Muscle of leg (tissue), 16 donors: ENCODE measurements at places on chromosomes 13 and 19. TPM values are rescaled to one million over a fixed set of nuclear protein-coding genes. Genes with fewer than 3 reads are reported as not detected.

- H3K27ac ChIP-seq: no peak overlapping the region
- H3K4me1 ChIP-seq: peaks cover 7% of the 10 kb centered on the region
- no peaks in the 10 kb centered on the region for H3K27me3 ChIP-seq
- peak; percentile 50 for DNase-seq
- H3K4me3 ChIP-seq: no peak overlapping the region
Observed at GRCh38 chr13:76762721-76763120, 123.5 kb downstream of the KCTD12 start.

Gene CATSPERD
- not detected for total RNA-seq

DNA sequence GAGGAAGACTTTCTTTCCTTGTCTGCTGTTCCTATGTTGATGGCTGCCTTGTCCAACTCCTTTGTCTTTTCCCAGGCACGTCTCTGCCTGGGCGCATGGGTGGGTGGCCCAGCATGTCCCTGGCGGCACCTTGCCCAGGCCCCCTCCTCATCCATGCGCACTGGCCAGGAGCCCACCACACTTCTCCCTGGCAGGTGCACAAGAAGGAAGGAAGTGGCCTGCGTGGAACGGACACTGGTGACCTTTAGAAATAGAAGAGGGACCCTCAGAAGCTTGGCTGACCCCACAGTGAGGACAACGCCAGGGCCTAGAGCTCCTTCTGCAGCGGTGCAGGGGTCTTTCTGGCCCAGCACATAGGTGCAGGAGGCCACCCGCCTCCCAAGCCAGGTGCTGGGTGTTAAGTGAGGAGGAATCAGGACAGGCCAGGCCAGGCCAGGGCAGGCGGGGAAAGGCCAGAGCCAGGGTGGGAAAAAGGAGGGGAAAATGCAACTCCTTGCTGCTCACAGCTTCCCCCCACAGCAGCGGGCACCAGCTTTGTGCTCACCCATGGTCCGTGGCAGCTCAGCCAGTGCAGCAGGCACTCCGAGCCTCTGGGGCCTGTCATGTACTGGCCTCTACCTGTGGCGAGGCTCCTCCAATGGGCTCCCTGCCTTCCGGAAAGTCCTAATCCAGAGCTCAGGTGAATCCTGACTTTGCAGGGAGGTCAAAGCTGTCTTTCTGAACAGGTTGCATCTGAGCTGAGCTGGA is 104.0 kb downstream of the SOX1 start:
- no peaks in the 10 kb centered on the region for H3K4me1 ChIP-seq
- peaks cover 16% of the 10 kb centered on the region for H3K27me3 ChIP-seq
- H3K27ac ChIP-seq: no peak overlapping the region
- no peak overlapping the region for H3K4me3 ChIP-seq

- H3K36me3 ChIP-seq: no peaks in the 10 kb centered on the region
- DNase-seq: no peak
- H3K4me3 ChIP-seq: no peak overlapping the region
- no peaks in the 10 kb centered on the region for H3K27me3 ChIP-seq
- H3K27ac ChIP-seq: no peak overlapping the region
Observed at GRCh38 chr13:76023652-76024051, 387.5 kb downstream of the LMO7 start.

GRCh38 chr19:2478278-2478755 is 2.4 kb downstream of the GADD45B start:
- H3K4me1 ChIP-seq: peaks cover 45% of the 10 kb centered on the region
- peak overlapping the region; percentile 95 for H3K4me3 ChIP-seq
- H3K27ac ChIP-seq: peak overlapping the region; percentile 71
- DNase-seq: peak; percentile 51
- peaks cover 44% of the 10 kb centered on the region for H3K27me3 ChIP-seq
- H3K36me3 ChIP-seq: no peaks in the 10 kb centered on the region

DNA sequence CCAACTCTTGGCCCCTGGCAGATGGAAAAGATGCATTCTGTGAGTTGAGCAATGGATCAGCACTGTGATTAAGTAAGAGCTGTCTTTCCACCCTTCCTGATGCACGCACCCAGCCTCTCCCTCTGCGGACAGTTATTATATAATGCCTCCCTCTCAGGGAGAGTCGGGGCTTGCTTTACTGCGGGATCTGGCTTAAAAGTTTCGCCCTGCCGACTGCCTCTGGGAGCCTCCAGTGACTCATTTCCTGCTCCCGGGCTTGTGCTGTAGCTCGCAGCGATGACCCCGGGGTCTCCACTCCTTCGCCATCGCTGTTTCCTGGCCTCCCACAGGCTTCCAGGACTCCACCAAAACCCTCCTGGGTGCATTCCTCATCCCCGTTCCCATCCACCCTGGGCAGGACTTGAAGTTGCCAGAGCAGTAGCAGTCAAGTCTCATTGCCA is 107.4 kb upstream of the SLC7A1 start:
- no peak overlapping the region for H3K4me3 ChIP-seq
- peaks cover 9% of the 10 kb centered on the region for H3K4me1 ChIP-seq
- no peak overlapping the region for H3K27ac ChIP-seq
- peaks cover 6% of the 10 kb centered on the region for H3K27me3 ChIP-seq
- peak; percentile 52 for DNase-seq

- H3K4me1 ChIP-seq: peaks cover 46% of the 10 kb centered on the region
- peak; percentile 90 for DNase-seq
- H3K27me3 ChIP-seq: no peaks in the 10 kb centered on the region
- H3K27ac ChIP-seq: peak overlapping the region; percentile 76
- H3K4me3 ChIP-seq: no peak overlapping the region
- no peaks in the 10 kb centered on the region for H3K36me3 ChIP-seq
Observed at GRCh38 chr19:56969759-56970178, 129.2 kb upstream of the PEG3 start.

DNA sequence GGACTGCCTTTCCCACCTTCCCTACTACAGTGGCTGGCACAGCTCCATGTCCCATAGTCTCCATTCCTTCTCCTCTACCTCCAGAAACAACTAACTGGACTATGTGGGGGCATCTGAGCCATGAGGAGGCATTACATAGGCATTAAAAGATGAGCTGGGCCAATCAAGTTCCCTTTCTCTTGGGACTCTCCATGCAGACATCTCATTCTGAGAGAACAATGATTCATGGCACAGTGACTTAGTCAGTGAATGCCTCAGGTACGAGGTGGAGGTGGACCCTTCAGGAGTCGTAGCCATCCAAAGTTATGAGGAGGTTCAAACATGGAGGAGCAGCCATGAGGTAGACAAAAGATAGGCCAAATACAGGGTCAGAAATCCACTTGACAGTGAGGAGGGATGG is 70.0 kb downstream of the GPC6 start:
- no peak overlapping the region for H3K27ac ChIP-seq
- no peaks in the 10 kb centered on the region for H3K36me3 ChIP-seq
- H3K4me1 ChIP-seq: no peaks in the 10 kb centered on the region
- no peak for DNase-seq

Gene C13orf42
- total RNA-seq: 0.09 TPM

DNA sequence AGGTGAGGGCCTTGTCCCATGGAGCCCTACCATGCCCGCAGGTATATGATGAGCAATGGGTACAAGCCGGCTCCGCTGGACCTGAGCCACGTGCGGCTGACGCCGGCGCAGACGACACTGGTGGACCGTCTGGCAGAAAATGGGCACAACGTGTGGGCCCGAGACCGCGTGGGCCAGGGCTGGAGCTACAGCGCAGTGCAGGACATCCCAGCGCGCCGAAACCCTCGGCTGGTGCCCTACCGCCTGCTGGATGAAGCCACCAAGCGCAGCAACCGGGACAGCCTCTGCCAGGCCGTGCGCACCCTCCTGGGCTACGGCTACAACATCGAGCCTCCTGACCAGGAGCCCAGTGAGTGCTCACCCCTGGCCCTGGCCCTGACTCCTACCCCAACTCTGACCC is 32.6 kb downstream of the RYR1 start:
- no peak overlapping the region for H3K27ac ChIP-seq
- H3K4me1 ChIP-seq: no peaks in the 10 kb centered on the region
- H3K36me3 ChIP-seq: peaks cover 79% of the 10 kb centered on the region
- H3K4me3 ChIP-seq: no peak overlapping the region
- DNase-seq: no peak
- no peaks in the 10 kb centered on the region for H3K27me3 ChIP-seq

DNA sequence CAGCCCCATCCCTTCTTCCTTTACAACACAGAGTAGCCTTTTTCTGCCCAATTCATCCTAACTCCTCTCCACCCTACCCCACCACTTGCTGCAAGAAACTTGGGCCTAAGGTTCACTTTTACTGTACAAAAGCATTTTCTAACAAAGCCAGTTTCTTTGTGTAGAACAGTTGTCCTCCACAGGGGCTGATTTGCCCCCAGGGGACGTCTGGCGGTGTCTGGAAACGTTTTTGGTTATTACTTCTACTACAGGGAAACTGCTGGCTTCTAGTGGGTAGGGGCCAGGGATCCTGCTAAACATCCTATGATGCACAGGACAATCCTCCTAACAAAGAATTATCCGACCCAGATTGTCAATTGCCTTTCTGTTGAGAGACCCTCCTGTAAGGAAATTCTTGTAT is 7.3 kb upstream of the LMO7 start:
- DNase-seq: no peak
- H3K27me3 ChIP-seq: no peaks in the 10 kb centered on the region
- no peak overlapping the region for H3K4me3 ChIP-seq
- no peaks in the 10 kb centered on the region for H3K4me1 ChIP-seq
- no peaks in the 10 kb centered on the region for H3K36me3 ChIP-seq
- no peak overlapping the region for H3K27ac ChIP-seq

Gene KIR2DL4
- total RNA-seq: 0.04 TPM

Gene TTC9B
- 0.09 TPM for total RNA-seq

DNA sequence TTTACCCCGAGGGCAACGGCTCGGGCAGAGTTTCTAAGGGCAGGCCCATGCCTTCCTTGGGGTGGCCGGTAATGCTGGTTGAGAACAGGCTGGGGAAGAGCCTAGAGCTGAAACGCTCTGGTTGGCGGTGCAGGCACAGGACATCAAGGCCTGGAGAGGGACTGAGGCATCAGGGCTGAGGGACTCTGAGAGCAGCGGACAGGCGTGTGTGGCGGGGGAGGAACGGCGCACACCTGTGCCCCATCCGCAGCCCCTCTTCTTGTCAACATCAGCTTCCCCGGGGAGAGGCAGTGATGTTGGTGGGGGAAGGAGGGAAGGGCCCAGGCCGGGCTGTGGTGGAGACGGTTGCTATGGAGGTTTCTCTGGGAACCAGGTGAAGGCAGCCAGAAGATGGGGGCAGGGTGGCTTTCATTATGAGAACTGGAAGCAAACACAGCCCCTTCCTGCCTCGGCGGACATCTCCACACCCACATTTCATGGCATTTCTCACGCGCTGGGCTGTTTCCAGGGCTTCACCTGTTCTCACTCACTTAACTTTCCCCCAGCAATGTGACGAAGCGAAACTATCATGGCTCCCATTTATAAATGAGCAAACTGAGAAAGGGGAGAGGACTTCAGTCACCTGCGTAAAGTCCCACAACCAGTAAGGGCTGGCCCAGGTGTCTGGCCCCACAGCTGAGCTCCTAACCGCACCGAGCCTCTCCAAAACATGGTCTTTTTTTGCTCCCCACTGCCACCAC is 8.2 kb upstream of the ATF5 start:
- peaks cover 69% of the 10 kb centered on the region for H3K36me3 ChIP-seq
- DNase-seq: no peak
- H3K27ac ChIP-seq: no peak overlapping the region
- no peak overlapping the region for H3K4me3 ChIP-seq
- peaks cover 34% of the 10 kb centered on the region for H3K4me1 ChIP-seq

DNA sequence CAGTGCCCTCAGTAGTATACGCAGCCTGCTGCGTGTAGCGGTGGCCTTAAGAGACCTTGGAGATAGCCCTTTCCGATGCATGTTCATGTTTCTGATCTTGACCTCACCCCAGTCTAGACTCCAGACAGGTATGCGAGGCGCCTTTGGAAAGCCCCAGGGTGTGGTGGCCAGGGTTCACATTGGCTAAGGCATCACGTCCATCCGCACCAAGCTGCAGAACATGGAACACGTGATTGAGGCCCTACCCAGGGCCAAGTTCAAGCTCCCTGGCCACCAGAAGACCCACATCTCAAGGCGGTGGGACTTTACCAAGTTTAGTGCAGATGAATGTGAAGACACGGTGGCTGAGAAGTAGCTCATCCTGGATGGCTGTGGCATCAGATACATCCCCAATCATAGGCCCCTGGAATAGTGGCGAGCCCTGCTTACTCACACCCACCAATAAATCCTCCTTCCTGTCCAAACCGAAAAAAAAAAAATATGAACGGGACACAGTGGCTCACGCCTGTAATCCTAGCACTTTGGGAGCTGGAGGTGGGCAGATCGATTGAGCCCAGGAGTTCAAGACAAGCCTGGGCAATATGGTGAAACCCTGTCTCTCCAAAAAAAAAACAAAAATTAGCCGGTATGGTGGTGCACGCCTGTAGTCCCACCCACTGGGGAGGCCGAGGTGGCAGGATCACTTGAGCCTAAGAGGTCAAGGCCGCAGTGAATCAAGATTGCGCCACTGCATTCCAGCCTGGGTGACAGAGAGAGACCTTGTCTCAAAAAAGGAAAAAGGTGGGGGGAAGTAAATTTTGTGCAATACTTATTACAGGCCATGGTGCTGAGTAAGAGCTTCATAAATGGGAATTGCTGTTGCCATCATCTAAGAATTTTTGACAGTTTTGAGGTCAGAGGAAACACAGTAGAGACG is 12.4 kb upstream of the CBLC start:
- DNase-seq: no peak
